Activated naive CD4-positive, alpha-beta T cell treated with Interleukin-2 at 50 U/mL for 16 hours (primary cell): ENCODE measurements at places on chromosomes 5 and 9.

GRCh38 chr9:83355024-83355444, 183.2 kb downstream of the FRMD3 start:
- no peak for DNase-seq

GRCh38 chr5:150758203-150758530, 650 bp downstream of the DCTN4 start:
- DNase-seq = peak; percentile 21

DNA sequence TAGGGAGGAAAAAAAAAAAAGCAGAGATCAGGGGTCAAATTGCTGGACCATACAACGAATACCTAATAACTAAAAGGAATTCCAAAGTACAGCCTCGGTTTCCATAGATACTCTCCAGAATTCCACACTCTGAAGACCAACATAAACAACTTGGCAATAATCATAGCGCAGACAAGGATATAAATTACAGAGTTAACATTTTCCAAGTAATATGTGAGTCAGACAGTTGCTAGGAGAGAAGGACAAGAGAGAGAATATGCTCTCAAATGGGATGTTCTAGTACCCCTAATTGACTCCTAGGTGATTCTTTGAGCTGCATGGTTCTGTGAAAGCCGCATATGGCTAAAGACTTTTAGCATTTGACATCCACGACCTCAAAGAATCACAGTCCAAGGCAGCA, 165.2 kb downstream of the FRMD3 start:
- no peak for DNase-seq

DNA sequence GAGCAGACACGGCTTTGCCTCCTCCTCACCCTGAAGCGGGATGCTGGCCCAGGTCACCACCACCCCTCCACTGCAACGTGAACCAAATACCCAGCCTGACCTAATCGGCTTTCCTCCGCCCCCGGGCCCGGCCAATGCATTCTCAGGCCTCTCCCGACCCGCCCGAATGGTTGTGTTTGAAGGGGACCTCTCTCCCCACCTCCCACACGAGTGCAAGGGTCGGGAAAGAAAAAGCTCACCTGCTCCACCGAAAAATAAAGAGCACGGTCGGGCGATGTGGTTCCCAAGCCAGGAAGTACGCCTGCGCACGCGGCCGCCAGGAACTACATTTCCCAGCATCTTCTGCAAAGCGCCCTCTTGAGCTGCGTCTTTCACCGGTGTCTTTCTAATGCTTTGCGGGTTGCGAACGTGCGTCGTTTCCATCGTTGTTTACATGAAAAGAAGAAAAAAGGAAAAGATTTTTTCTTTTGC, at the start of gene ZNF883:
TSS of gene ZNF883 (minus strand) at position 282 of the 471 bp plus-strand sequence.
- peak; percentile 11 for DNase-seq

DNA sequence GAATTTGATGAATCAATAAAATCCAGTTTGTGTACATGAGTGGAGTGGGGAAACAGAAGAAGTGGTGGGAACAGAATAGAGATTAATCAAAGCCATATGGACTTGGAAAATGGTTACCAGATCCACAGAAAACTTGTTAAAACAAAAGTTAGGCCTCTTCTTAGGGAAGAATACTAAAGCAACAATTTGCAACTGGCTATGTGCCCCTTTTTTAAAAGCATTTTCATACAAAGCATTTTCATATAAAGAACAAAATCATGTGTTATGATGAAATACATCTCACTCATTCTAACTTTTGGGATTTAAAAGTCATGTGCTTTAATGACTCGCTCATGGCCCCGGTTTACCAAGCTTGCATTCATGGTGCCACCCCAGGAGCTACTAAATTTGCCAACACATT, 276.9 kb downstream of the EFNA5 start:
- DNase-seq = no peak

DNA sequence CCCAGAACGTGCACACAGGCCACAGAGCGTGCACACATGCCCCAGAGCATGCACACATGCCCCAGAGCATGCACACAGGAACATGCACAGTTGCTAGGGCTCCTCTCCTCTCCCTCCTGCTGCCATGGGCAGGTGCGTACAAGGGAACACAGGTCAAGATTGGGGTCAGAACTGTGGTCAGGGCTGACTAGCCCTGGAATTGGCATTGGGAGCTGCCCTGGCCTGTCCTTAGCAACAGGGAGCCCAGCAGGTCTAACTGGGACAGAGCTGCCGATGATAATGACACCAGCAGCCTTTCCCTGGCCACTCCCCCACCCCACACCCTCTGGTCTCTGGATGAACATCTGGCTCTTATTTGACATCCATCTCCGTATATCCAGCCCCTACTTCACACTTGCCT, 8.0 kb downstream of the PCDH1 start:
- DNase-seq = no peak

DNA sequence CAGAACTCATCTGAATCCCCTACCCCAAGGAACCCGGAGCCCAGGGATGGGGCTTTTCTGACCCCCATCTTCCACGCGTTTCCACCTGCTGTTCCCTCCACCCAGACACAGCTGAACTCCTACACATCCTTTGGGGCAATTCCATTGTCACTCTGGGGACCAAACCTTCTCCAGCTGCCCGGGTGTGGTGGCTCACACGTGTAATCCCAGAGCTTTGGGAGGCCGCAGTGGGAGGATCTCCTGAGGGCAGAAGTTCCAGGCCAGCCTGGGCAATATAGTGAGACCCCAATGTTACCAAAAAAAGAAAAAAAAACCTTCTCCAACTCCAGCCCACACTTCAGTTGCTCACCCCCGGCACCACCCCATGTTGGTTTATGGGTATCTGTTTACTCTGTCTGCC, 8.1 kb downstream of the EPB41L4B start:
- no peak for DNase-seq

DNA sequence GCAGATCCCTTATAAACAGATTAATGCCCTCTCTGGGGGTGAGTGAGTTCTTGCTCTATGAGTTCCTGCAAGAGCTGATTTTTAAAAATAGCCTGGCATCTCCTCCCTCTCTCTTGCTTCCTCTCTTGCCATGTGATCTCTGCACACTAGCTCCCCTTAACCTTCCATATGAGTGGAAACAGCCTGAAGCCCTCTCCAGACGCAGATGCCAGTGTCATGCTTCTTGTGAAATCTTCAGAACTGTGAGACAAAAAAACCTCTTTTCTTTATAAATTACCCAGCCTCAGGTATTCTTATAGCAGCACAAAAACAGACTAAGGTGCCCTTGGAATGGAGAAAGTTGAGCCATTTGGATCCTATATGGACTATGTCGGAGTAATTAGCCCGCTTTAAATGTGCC, 559.7 kb upstream of the CYLC2 start:
- DNase-seq = no peak

- no peak for DNase-seq
Observed at GRCh38 chr9:137607141-137607857, 1.8 kb downstream of the ARRDC1 start.

DNA sequence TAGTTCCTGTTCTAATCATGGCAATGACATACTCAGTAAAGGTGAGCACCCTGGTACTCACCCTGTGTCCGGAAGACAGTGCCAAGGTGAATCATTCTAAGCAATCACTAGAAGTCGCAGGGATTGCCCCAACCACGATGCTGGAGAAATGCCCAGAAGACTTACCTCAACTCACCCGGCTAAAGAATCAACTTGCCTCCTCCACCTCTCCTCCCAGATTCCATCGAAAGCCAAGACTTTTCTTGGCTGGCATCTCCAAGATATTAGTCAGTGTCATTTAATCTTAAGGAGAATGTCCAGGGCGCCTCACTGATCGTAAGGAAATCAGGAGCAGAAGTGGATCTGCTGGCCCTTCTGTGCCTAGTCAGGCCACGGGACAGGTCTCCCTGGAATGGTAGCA, 204.9 kb downstream of the ERCC6L2 start:
- DNase-seq = no peak

DNA sequence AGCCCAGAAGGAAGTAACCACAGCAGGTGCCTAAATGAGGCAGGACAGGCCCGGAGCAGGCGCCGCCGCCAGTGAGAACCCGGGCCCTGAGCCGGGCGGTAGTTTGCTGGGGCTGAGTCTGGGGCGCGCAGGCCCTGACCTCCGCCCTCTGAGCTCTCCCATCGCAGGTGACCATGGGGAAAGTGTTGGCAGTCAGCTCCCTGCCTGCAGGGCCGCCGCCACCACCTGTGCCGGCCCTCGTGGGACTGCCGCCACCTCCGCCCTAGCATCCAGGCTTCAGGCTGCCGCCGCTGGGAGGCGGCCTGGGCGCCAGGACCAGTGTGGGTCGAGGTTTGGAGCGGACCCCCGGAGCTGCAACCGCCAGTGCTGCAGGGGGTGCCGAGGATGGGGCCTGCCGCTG, 61.1 kb downstream of the TARS1 start:
- no peak for DNase-seq

- DNase-seq = no peak
Observed at GRCh38 chr5:5793242-5794117, 371.0 kb downstream of the ICE1 start.

DNA sequence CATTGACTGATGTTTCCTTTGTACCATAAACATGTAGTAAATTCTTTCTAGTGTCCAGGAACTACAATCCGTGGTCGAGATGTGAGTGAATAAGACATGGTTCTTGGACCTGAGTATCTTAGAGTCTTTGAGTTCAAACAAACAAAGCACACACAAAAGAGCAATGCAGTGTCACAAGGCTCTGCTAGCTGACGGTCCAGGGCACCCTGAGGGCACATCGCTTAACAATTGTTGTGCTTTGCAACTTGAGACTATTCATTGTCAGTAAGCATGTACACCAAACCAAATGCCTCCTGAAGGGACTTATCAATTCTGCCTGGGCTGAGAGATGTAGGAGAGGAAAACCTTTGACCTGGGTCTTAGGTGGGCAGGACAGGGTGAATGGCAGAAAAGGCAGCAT, 84.8 kb downstream of the CAMK4 start:
- no peak for DNase-seq

- DNase-seq = no peak
Observed at GRCh38 chr5:163104464-163104863, 332.9 kb upstream of the CCNG1 start.

- DNase-seq = no peak
Observed at GRCh38 chr5:170000155-170000554, 19.9 kb upstream of the INSYN2B start.

GRCh38 chr9:135021393-135021789, 66.1 kb upstream of the OLFM1 start:
- DNase-seq = no peak

GRCh38 chr9:35892051-35892450, 14.0 kb upstream of the HRCT1 start:
- DNase-seq = no peak

- no peak for DNase-seq
Observed at GRCh38 chr9:131433302-131433854, 39.5 kb downstream of the PRRC2B start.

- DNase-seq = no peak
Observed at GRCh38 chr5:35819668-35820067, 37.0 kb upstream of the IL7R start.

DNA sequence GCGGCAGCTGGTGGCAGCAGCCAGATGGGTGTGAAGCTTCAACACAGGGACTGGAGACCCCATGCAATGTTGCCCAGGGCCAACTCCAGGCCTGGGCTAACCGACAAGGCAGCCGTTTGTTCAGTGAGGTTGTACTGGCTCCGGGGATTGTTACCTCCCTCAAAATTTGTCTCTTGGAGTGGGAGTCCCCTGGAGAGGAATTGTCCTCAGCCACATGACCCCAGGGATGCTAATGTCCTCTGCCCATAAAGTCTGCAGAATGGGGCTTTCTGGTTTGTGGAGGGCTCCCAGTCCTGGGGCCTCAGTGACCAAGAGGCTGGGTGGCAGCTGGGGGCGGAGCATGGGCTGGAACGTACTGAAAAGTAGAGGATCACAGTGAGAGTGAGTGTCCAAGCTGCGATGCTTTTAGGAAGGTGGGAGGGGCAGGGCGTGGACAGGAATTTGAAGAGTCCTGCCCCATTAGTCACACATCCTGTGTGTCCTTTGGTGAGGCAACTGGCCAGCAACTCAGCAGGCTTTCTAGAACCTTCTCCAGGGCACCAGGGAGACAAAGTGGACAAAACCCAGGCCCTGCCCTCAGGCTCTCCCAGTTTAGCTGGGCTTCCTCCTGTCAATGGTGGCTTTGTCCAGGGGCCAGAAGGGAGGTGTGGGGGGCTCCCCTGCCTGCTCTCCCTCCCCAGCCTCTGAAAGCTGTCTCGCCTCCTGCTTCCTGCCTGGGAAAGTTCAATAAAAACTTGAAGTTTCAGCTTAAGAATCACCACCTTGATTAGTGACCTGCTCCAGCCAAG, 114.0 kb downstream of the NSG2 start:
- DNase-seq = no peak

DNA sequence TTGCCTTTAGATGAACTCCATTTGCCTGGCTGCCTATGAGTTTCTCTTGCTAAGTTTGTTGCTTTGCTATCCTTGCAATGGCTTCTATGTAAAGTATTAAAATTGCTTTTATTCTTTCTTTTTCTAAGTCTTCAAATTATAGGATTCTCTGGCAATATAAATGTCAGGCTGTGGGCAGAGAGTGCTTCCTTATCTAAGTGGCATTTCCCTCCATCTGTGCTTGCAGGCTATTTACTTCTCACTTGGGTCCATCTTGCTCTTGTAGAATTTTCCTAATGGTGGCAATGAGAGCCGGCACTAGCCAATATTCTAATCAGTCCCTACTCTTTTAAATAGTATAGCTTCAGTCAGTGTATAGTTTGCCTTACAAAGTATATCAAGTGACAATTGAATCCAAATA, 63.3 kb downstream of the FAM174A start:
- DNase-seq = no peak

DNA sequence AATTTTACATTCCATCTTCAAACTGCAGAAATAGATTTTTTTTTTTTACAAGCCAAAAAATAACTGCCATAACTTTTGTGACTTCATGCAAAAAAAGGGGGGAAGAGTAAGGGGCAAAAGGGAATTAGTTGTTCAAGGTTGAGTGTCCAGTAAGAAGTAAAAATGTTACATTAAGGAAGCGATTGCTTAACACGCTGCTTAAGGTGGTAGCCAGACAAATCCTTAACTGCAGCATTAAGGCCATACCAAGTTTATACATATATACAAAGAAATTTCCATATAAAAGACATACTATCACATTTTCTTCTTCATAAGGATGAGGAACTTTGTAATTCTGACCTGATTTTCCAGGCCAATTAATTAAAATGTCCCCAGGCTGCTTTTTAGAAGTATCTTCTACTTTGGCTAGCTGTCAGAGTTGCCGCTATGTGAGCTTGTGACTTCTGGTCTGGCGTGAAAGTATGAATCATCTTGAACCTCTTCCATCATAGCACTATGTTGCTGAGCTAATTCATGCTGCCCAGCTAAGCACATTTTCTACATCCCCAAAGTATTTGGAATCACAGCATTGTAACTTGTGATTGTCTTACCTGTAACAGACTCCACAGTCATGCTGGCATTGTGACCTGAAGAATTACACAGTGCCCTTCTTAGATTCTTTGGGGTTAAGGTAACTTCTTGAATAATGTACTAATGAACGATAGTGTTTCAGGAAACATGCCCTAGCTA, 40.0 kb downstream of the G3BP1 start:
- no peak for DNase-seq

GRCh38 chr5:142600611-142601358, 85.1 kb downstream of the FGF1 start:
- DNase-seq = no peak

GRCh38 chr9:1726993-1727759, 288.0 kb upstream of the SMARCA2 start:
- no peak for DNase-seq

- DNase-seq = no peak
Observed at GRCh38 chr5:118314931-118315330, 673.4 kb downstream of the DTWD2 start.
